ENCODE measurements at places on chromosomes 2 and 18. TPM values are rescaled to one million over a fixed set of nuclear protein-coding genes. Genes with fewer than 3 reads are reported as not detected.

FNDC4 gene
- total RNA-seq: not detected

- no peak for DNase-seq
Observed at GRCh38 chr2:128550389-128550788, 231.7 kb upstream of the HS6ST1 start.

DNA sequence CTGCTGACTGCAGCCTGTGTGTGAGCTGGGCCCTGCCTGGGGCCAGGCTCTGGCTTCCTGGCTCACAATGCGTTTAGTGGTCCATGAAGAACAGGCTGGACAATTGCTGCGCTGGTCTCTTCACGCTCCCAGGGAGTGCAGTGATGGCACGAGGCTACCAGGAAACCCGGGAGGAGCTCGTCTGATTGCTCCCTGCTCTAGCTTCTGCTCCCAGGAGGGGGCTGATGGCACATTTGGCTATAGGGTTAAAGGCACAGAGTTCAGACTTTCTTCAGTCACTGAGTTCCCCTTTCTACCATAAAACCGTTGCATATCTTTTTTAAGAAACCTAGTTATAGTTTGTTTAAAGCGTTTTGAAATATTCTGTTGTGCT, 60.1 kb downstream of the KCNF1 start:
- no peak for DNase-seq

DNA sequence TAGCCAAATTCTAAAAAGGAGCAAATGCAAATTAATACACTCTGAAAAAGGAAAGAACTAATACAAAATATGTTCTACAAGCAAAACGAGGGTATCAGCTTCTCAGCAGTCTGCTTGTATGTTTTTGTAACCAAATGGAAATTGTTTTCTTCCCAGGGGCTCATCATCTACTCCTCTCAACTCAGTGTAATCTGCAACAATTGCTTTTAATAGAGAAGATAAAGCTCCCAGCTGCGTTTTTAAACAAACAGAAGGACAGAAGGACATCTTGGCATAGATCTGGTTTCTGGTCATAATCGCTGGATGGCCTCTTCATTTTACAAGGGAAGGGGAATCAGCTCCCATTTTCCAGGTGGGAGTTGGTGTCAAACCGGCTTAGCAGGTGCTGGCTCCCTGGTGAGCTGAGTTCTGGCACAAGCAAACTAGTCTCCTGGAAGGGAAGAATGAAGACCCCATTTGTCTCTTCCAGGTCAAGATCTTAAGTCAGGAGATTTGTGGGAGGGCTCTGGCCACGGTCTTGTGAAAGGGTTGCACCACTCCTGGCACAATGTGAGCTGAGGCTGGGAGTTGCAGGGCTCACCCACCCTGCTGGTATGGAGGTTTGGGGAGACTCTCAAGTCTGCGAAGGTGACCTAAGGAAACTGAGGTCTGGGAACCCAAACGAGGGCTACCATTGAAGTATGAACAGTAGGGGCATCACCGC, 41.6 kb downstream of the NPPC start:
- DNase-seq: no peak

GRCh38 chr2:60834270-60834717, 47.1 kb upstream of the REL start:
- no peak for DNase-seq

Data from activated CD4-positive, alpha-beta T cell treated with anti-CD3 and anti-CD28 coated beads, Interleukin-2, amount 10 ng/mL, durations not matched to agents 7 days and 5 days (primary cell).